ENCODE measurements at places on chromosomes 13 and 19.

DNA sequence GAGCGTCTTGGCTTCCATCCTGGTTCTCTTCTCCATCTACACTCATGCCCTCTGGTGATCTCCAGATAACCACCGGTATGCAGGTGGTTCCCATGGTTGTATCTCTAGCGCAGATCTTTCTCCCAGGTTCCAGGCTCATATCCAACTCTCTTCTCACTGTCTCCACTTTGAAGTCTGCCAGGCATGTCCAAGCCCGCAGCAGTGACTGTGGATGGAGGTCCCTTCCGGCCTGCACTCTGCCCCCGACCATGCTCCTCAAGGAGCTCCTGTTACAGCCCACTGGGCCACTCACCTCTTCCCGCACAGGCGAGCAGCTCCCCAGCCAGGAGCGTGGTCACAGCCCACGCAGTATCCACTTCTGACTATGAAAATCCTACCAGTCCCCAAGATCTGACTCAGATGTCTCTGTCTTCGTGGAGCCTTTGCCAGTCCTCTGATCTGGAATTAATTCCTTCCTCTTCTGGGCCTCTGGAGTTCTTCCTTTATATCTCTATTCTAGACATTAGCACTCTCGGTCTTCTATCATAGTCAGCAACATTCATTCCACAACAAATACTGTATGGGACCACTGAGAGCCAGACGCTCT, 100.2 kb downstream of the TEX26 start:
- no peak for DNase-seq

DNA sequence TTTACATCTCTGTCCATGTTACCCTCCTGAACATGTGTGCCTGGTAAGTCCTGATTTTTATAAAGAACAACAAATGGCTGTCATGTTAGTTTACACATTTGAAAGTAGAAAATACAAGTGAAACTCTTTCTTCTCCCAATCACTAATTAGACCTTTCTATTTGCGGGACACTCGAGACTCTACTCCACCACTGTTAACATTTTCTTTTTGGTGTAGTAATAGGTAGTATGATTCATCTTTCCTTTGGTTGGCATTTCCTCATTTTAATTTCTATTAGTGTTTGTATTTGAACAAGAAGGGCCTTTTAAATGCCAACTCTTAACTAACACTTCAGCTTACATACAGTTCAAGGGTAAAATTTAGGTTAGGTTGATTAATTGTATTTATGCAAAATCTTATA, 371.1 kb downstream of the PCDH9 start:
- no peak for DNase-seq

- DNase-seq = peak; percentile 91
These were observed 6.6 kb upstream of the EML2 start for GRCh38 chr19:45645631-45646344.

- DNase-seq = no peak
These were observed 155.0 kb downstream of the TEX29 start for GRCh38 chr13:111475488-111475887.

DNA sequence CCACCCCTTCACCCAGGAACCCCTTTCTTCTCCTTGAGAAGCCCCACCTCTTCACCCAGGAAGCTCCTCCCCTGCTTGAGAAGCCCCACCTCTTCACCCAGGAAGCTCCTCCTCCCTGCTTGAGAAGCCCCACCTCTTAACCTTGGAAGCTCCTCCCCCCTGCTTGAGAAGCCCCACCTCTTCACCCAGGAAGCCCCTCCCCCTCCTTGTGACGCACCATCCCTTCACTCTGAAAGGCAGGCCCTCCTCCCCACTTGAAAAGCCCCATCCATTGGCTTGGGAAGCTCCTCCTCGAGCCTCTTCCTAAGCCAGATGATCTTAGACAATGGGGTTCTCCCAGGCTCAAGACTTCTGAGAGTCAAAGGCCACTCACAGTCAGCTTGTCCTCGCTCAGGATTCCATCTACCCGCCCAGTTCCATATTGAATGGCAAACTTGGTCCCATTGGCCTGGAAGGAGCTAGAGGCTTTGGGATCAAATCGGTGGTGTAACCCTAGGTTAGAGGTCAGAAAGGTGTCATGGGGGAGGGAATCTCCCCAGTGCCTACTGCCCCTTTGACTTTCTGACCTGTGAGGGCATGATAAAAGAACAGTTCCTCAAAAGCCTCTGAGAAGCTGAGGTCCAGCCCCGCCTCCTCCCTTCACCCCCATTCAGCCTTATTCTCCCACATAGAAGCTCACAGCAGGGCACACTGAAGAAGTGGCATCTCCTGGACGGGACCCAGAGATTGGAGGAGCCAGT, 4.0 kb downstream of the NAPSA start:
- peak; percentile 38 for DNase-seq

All from DMS53 (cell line).